ENCODE measurements at places on chromosomes 12 and 14.

DNA sequence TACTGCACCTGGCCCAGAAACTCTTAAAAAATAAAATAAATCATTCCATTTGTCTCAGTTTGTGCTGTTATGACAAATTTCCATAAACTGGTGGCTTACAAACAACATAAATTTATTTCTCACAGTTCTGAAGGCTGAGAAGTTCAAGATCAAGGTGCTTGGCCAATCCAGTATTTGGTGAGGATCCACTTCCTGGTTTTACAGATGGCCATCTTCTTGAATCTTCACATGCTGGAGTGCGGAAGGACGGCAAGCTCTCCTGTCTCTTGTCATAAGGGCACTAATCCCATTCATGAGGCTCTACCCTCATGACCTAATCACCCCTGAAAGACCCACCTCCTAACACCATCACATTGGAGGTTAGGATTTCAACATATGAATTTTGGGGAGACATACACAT is 29.9 kb upstream of the MYBPC1 start:
- DNase-seq, result no peak

DNA sequence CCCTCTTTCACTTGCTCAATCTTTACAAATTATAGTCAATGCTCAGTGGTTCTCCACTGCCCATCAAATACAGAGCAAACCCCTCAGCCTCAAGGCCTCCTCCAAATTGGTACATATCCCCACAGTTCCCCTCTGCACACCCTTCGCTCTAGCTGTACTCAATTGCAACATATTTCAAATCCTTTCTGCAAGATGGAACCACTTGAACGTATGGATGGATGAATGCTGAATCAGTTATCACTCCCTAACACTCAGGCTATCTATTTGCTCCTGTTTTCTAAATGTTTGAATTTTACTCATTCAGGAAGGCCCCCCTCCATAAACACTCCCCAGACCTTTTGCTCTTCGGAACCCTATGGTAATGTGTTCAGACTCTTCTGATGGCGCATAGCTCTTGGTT is 24.5 kb downstream of the ATG14 start:
- no peak for DNase-seq

- no peak for DNase-seq
Observed at GRCh38 chr12:31877884-31878283, 81.3 kb upstream of the RESF1 start.

DNA sequence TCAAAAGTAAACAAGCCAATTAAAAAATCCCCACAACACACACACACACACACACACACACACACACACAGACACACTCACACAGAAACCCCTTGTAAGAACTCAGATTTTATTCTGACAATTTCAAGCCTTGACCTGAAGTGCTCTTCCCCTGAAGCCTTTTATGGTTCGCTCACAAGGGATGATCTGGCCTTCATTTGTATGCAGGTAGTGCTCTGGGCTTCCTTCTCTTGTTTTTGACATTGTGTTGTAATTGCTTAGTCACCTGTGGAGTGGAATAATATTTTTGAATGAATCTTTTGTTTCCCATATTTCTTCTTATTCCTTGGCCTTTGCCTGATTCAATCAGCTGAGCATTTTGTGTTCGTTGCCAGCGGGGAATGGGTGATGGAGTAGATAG is 83.3 kb upstream of the CSRP2 start:
- no peak for DNase-seq

GRCh38 chr14:96269359-96269710 is 13.3 kb downstream of the BDKRB1 start:
- no peak for DNase-seq

All from stimulated activated CD8-positive, alpha-beta memory T cell treated with anti-CD3 and anti-CD28 coated beads, Interleukin-4, amount 100 ng/mL, for 1 hour (primary cell).